ENCODE measurements at places on chromosomes 11 and 22. TPM values are rescaled to one million over a fixed set of nuclear protein-coding genes. Genes with fewer than 3 reads are reported as not detected.

VPREB3 gene
- not detected for total RNA-seq

C11orf65 gene
- total RNA-seq: 0.38 TPM

PRODH gene
- total RNA-seq: under 0.01 TPM

NXPE1 gene
- not detected for total RNA-seq

RPS3 gene
- 4,193 TPM for total RNA-seq

MPZL2 gene
- 118 TPM for total RNA-seq

NXF1 gene
- total RNA-seq: 16.0 TPM

MS4A3 gene
- total RNA-seq: not detected

RCOR2 gene
- 0.36 TPM for total RNA-seq

CD3E gene
- not detected for total RNA-seq

TMEM191C gene
- 0.38 TPM for total RNA-seq

THRSP gene
- total RNA-seq: not detected

UPK3A gene
- not detected for total RNA-seq

DBX1 gene
- not detected for total RNA-seq

FDX1 gene
- total RNA-seq: 7.8 TPM

FIBIN gene
- not detected for total RNA-seq

SPI1 gene
- not detected for total RNA-seq

RTN4R gene
- total RNA-seq: 0.54 TPM

OR52E8 gene
- not detected for total RNA-seq

OR10A5 gene
- not detected for total RNA-seq

GDPD4 gene
- total RNA-seq: not detected

MS4A4A gene
- total RNA-seq: not detected

IGLL1 gene
- total RNA-seq: not detected

CHRM1 gene
- not detected for total RNA-seq

OR5D13 gene
- total RNA-seq: not detected

WBP2NL gene
- under 0.01 TPM for total RNA-seq

CBX7 gene
- 2.4 TPM for total RNA-seq

JAM3 gene
- total RNA-seq: 108 TPM

POU2AF2 gene
- total RNA-seq: not detected

TCN2 gene
- total RNA-seq: 40.7 TPM

SMC1B gene
- total RNA-seq: not detected

TBX1 gene
- total RNA-seq: 6.5 TPM

IFITM10 gene
- 0.56 TPM for total RNA-seq

TBCEL gene
- 18.9 TPM for total RNA-seq

DEUP1 gene
- not detected for total RNA-seq

OR56A1 gene
- total RNA-seq: not detected

OR52A1 gene
- not detected for total RNA-seq

ACAT1 gene
- 80.6 TPM for total RNA-seq

TLCD5 gene
- 4.9 TPM for total RNA-seq

All from endothelial cell of coronary artery (primary cell).